Fibroblast of skin of abdomen (primary cell): ENCODE measurements at places on chromosomes 12 and 14.

DNA sequence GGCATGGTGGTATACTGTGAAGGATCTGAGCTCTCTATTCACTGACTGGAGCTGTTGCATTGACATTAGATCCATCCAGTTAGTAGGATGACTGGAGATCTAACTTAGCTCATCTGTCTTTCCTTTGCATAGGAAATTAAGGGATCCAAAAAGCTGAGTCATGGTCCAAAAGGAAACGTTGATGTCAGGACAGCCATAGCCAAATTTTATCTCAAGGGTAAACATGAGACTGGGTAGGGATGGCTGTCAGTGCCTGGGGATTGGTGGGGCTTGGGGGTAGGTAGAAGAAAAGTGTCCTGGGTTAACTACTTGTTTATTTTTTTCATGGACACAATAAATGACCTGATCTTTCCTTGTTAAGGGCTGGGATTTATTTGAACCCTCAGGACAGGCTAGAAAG is 4.6 kb downstream of the FAM177A1 start:
- DNase-seq = peak; percentile 52

- no peak for DNase-seq
These were observed 14.7 kb downstream of the RIMBP2 start for GRCh38 chr12:130701402-130701744.

- peak; percentile 90 for DNase-seq
These were observed 1.8 kb upstream of the LRFN5 start for GRCh38 chr14:41604721-41605531.

- no peak for DNase-seq
These were observed 482 bp upstream of the PSMC1 start for GRCh38 chr14:90255871-90256270.

DNA sequence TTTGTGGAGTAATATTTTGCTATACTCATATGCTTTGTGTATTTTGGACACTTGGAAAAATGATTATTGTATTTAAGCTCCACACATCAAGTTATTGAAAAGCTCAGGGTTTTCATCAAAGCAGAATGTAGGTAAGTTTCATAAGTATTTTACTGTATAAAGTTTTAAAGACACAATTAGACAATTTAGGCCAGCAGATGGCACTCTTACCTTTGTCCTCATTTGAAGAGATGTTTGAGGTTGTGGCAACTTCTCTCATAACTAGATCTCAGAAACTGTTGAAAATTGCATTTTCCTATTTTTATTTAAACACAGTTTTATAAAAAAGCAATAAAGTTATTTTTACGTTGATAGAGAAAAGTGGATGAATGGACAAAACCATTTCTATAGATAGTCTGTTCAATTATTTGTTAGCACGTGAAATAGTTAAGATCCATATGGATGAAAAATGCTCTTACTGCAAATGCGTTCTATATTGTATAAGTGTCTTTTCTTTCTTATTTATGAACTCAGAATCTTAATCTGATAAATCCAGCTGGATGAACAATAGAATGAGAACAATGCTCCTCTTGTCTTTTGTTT is 300.0 kb downstream of the AEBP2 start:
- DNase-seq = peak; percentile 66

GRCh38 chr12:6899837-6900519 is 4.6 kb upstream of the LRRC23 start:
- no peak for DNase-seq

DNA sequence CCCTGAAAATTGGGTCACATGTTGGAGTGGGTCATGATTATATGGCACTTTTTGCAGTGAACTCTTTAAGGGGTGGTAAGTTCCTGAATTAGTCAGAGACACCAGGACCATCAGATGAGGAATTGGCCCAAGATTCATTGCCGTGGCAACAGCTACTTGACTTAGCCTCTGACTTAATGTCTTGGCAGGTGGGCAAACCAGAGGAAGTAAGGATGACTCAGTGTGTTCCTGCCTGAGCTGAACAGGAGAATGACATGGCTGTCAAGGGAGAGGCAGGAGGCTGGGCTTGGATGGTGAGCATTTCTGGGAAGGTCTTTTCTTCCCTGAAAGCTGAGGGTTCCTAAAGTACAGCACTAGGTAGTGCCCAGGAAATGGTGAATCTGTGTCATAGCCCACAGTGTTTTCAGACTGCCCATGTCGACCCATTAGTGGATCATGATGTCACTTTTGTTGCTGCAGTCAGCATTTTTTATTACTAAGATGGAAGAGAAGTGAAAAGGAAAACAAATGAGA is 170.1 kb upstream of the PWP1 start:
- DNase-seq = peak; percentile 95

DNA sequence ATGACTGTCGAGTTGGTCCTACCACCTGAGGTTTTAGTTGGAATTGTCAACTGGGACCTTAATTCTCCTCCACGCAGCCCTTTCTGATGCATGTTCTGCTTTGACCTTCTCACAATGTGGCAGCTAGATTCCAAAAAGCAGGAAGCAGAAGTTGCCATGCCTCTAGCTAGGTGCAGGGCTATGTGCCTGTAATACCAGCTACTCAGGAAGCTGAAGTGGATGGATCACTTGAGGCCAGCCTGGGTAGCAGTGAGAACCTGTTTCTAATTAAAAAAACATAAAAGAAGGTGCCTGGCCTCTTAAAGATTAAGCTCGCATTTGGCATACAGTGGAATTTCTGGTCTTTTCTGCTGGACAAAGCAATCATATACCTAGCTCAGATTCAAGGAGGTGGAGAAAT is 77.1 kb downstream of the FGD4 start:
- DNase-seq = no peak

- DNase-seq = no peak
These were observed 3.7 kb downstream of the TBX5 start for GRCh38 chr12:114402084-114402717.

DNA sequence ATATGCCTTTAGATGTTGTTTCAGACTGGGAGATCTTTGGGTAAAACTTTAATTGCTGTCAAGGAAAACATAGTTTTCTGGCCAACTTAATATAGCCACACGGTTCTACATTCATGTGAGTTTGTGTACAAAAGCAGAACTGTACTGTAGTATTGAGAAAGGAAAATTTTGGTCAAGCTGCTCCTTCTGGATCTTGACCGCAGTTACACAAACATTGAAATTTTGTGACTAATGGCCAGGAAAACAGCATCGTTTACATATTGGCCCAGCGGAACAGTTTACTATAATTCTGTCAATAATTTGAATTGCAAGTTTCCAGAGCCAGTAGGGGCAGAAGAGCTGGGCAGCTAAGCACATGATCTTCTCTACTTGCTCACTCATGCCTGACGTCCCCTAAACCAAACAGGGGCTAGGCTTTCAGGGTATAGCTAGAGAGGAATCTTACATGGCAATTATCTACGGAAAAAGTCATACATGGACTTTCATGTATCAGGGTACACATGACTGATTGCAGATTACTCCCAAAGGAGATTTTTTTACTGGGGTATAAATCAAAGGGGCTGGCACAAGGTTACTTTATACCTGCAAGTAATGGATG is 11.4 kb upstream of the ART4 start:
- DNase-seq = peak; percentile 10

DNA sequence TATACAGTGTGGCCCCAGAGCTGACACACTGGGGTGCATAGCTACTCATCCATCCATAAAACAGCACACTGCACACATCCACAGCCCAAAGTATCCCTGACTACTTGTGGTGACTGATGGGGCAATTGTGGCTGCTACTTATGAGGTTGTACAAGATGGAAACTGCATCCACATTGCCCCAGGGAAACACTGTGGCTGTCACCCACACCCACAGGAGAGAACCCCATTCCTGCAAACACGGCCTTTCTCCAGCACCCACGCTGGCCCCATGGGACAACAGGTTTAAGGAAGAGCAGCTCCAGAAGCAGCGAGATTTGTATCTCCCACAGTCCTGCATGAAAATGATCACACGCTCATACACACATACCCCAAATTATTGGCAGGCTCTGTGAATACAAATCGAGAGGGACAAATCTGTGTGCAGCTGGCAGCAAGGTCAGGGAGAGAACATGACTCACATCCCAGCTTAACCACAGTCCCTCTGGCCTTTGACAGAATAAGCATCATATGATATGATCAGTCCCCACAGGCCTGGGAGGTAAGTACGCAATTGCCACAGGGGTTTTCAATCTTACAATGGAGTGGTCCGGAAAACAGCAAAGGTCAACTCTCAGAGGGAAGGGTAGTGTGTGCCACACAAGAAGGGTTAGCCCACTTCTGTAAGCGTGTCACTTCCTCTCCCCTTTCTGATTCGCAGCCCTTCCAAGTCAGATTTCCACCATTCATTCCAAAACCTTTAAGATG is 61.9 kb downstream of the ESR2 start:
- peak; percentile 45 for DNase-seq

DNA sequence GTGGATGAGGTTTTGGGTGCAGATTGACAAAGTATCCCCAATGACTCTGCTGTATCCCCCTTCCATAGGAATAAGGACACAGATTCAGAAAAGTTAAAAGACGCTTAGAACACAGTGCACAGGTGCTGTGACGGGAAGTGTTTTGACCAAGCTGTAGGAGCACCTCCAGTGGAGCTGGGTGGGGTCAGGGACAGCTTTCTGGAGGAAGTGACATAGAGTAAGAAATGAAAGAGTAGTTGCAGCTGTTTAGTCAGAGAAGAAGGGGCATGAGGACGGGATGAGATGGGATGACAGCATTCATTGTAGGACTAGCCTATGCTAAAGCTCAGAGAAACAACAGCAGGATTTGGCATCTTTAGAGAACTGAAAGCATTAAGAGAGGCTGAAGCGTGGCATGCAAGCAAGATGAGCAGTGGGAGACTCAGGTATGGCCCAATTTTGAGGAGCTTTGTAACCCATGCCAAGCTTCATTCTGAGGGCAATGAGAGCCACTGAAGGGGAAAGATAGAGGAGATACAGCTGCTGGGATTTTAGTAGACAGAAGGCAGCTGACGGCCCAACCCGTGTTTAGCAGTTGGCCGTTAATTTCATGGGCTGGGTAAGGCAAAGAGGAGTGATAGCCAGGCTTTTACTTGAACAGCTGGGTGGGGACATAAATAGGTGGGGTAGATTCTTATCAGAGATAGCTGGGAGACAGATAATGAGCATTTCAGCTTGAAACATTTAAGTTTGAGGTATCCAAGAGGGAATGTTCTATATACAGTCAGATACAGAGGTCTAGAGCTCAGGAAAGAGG is 131.8 kb upstream of the KRAS start:
- no peak for DNase-seq

GRCh38 chr12:86837246-86837645 is 581.1 kb upstream of the MGAT4C start:
- no peak for DNase-seq

- no peak for DNase-seq
These were observed 66.1 kb upstream of the FERMT2 start for GRCh38 chr14:53016919-53017318.

DNA sequence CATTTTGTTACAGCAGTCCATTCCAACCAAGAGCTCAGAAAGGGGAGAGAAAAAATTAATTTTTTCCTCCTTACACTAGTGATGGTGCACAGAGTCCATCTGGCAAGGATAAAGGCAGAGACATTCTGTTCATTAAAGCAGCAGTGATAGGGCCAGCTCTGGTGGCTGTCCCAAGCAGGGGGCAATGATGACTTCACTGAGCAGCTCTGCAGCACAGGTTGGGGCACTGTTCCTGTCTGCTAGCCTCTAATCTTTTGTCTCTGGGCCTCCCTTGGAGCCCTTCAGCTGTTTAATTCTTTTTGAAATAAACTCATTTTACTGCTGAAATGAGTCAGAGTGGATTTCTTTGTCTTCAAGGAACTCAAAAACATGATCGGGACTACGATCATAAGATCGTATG is 200.9 kb upstream of the PLXNC1 start:
- no peak for DNase-seq

DNA sequence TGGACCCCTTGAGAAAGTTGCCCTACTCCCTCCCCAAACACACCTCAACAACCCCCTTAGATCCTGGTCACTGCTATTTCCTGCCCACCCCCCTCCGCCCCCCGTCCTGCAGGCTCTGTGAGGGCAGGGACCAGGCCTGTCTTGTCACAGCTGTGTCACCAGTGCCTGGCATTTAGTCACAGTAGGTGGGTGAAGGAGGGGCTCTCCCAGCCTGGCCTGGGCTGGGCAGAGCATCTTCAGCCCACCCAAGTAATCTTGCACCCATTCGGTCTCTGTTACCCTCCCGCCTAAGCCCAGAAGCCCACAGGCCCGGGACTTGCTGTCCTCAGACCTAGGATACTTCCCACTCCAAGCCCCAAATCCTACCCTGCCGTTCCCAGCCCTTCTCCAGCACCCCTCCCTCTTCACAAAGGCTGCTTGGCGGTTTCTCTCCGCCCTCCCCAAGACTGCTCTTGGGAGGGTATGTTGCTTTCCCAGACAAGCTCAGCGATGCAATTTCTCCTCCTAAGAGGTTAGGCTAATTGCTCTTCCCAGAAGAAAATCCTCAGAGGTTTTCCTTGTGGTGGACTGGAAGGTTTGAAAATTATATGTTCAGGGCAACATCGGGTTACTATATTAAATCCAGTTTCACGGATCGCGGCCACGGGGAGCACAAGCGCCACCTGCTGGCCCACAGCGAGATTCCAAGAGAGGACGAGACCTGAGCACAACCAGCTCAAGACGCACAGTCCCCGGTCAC is 50.8 kb upstream of the ZFP36L1 start:
- peak; percentile 72 for DNase-seq

GRCh38 chr12:27488479-27488878 is 35.5 kb upstream of the PPFIBP1 start:
- no peak for DNase-seq

- DNase-seq = no peak
These were observed 68.8 kb downstream of the CLMN start for GRCh38 chr14:95250936-95251335.

DNA sequence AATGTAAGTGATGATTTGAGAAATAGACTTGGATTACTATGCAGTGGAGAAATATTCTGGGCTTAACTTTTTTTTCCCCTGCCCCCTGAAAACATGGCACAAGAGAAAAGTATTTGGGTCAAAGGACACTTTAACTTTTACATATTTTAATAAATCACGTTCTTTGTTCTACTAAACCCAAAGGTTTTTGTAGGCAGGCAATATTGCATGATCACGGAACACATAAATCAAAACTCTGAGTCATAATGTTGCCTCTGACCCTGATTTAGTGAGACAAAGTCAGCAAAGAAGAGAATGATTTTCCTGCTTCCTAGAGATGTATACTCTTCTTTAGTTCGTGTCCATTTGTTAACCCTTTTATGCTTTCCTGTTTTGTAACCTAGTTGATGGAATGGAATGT is 38.0 kb downstream of the ABCD2 start:
- DNase-seq = peak; percentile 9

- DNase-seq = no peak
These were observed 3.2 kb downstream of the DGLUCY start for GRCh38 chr14:91116913-91117588.

- no peak for DNase-seq
These were observed 367.3 kb upstream of the KITLG start for GRCh38 chr12:88947486-88948043.

- DNase-seq = no peak
These were observed 3.9 kb downstream of the LHX5 start for GRCh38 chr12:113467502-113468364.

- no peak for DNase-seq
These were observed 305.0 kb upstream of the DIO3 start for GRCh38 chr14:101256266-101256665.

DNA sequence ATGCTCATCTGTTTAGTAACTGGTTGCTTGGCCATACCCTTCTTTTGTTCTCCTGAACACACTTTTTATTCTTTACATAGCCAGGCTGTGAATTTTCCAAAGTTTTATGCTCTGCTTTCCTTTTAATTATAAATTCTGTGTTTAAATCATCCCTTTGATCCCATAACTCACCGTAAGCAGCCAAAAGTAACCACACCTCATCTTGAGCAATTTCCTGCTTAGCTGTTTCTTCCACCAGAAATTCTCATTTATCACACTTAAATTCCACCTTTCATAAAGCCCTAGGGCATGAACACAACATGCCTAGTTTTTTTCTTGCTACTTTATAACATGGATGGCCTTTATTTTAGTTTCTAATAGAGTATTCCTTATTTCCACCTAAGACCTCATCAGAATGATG is 510.7 kb downstream of the C12orf50 start:
- peak; percentile 65 for DNase-seq
